HS-27A (cell line): ENCODE measurements at places on chromosomes 16 and 17.

DNA sequence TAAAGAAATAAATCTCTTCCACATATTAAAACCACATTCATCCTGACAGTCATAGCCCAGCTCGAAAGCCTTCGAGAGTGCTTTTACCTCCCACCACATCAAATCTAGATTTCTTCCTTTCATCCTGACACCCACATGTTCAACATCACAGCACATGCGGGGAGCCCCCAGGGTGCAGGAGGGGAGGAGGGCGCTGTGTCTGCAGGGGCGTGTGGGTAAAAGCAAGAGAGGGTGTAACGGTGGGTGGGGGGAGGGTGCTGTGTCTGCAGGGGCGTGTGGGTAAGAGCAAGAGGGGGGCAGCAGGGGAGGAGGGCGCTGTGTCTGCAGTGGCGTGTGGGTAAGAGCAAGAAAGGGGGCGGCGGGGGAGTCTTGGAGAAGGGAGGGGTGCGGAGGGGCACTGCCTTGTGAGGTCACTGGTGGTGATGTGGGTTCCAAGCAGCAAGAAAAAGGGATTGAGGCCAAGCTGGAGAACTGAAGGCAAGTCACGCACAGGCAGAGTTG lies 34.7 kb downstream of the ADCY9 start:
- DNase-seq = no peak

DNA sequence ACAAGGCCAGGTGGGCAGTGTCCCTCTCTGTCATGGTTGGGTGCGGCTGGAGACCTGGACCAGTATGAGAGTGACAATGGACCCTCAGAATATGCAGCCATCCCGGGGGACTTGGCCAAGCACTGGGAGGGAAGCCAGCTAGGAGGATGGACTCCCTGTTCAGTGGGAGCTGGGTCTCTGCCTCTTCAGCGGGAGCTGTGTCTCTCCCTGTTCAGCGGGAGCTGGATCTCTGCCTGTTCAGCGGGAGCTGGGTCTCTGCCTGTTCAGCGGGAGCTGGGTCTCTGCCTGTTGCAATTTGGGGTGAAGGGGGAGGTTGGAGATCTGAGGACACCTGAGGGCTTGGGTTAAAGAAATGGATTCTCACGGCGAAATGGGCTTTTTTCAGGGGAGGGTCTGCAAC lies 3.8 kb upstream of the PRSS33 start:
- no peak for DNase-seq

- DNase-seq = no peak
These were observed 190.3 kb upstream of the ANKFN1 start for GRCh38 chr17:55962951-55963401.

DNA sequence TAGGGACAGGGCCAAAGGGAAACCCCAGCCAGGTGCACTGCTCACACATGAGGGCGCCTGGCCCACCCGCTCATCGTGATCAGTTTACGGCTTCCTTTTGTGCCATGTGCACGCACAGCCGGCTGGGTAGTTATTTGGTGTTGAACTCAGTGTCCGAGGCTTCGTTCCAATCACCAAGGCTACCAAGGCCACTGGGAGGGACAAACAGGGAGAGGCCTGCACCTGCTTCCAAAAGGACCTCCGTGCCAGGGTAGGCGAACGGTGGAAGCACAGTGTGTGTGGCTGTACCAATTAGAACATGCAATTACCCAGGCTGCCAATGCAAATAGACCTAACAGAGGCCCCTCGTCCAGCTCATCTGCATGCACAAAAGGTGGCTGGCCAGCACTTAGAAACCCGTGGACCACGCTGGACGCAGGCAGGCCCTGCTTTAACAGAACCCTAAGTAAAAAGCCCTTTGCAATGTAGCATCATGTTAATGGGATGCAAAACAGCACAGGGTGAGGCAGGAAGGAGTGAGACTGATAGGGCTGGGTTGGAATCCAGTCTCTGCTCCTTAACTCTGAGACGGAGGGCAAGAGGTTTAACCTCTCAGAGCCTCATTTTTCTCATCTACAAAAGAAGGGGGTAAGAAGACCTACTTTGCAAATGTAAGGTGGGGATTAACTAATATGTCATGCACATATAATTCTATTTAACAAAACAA lies 204.0 kb downstream of the XYLT1 start:
- DNase-seq = no peak

DNA sequence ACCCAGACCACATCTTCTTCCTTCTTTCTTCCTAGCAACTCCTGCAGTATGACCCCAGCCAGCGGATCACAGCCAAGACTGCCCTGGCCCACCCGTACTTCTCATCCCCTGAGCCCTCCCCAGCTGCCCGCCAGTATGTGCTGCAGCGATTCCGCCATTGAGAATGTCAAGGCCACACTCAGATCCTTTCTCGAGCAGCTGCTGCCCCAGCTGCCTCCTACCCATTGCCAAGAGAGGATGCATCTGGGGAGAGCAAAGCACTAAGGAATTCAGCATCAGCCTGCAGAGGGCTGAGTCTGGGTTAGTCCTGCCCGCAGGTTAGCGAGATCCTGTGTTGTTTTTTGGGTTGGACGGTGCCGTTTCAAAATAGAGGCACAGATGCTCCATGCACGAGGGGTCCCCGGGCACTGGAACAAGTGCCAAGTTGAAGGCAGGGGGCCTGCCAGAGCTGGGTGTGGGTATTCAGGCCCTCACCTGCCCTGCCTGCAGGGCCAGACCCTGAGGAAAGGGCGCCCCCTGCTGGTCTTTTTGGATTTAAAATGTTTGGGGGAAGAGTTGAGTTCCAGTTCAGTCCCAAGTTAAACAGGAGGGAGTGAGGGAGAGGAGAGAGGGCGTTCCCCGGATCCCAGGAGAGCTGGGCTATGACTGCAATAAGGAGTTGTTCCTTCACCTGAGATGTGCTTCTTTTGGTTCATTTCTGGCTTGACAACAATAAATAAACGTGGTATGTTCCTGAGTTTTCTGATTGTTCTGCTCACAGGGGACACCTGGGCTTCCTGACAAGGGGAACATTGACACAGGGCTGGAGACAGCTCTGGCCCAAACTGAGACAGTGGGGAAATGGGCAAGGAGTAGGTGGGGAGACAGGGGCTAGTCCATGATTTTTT lies 4.9 kb downstream of the CDK3 start:
- no peak for DNase-seq

DNA sequence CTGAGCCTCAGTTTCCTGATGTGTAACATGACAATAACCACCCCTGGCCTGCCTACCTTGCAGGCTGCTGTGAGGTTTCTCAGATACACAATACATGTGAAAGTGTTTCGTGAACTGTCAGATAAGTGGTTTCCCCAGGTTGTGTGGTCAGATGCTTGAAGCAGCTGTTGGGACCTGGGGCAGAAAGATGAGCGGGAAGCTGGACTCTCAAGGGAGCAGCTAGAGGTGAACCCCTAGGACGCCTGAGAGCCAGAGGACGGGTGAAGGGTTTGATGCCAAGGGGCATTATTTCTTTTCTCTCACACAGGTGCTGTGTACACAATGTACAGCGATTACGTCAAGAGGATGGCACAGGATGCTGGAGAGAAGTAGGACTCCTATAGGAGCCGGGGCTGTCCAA lies 2.3 kb downstream of the HIGD1B start:
- no peak for DNase-seq

GRCh38 chr16:6576606-6577005 lies 756.0 kb upstream of the RBFOX1 start:
- no peak for DNase-seq

DNA sequence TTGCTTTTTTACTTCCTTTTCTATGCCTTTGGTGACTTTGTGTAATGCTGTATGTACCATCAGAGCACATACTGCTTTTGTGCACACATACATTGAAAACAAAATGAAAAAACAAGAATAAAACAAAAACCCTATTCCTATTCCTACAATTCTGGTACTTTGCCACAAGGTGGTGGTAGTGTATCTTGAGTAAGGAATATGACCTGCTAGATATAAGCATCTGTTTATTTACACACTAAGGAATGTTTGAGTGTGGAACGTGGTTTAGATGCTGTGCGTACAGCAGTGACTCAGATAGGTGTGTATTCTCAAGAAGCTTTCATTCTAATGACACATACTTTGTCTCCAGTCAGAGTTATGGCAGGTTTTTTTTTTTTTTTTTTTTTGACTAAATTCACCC lies 606.2 kb downstream of the WWOX start:
- DNase-seq = no peak

- DNase-seq = no peak
These were observed 288.6 kb downstream of the SNX29 start for GRCh38 chr16:12265108-12265507.

- DNase-seq = no peak
These were observed 44.3 kb downstream of the ERN1 start for GRCh38 chr17:64085650-64086005.

DNA sequence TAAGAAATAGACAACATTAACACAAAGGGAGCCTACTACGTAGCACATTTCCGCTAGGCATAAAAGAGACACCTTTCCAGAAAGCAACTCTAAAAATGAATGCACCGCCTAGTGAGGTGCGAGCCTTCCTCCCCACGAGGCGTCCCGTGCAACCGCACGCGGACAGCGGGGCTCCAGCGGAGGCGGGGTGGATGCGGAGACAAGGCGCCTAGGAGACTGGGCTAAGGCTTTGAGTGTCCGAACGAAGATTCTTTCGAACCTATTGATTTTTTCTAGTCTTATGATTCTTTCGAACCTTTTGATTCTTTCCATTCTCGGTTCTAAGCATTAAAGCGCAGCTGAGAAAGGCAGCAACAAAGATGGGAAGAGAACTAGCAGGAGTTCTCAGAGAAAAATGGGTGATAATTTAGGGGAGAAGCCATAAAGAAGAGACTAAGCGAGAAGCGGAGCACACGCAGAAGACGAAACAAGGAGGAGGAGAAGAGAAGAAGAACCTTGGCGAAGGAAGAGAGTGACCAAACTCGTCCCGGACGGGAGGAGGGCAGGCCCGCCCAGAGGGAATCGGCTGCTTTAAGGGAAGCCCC lies 394 bp upstream of the CPD start:
- no peak for DNase-seq

- no peak for DNase-seq
These were observed 368.4 kb upstream of the CDH11 start for GRCh38 chr16:65490286-65490685.

DNA sequence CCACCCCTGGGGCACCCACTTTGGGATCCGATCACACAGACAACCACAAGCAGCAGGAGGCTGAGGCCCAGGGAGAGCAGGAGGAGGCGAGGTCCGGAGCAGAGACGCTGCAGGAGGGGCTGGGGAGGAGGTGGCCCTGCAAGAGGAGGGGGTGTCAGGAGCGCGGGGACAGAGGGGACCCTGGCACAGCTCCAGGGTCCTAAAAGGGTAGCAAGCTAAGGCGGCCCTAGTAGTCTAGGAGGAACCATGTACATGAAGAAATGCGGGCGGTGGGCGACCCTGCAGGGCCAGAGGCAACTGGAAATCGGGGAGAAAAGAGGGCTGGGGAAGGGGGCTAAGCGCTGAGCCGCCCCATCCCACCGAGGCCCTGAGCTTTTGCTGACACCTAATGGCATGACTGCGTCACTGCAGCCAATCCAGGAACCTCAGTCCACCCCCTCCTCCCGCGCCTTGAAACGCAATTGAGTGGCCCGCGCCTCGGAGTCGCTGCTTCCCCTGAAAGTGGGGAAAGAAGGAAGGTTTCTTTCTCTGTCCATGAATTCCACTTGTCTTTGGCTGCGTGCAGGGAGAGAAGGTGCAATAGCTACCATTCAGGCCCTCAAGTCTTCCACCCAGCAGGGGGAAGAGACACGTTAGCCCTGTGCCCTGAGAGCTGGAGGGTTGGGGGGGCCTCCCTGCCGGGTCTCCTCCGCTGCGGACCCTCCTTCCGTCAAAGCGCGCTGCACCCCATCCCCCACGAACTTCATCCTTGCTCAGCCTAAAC lies 1.8 kb downstream of the ASGR1 start:
- DNase-seq = no peak

GRCh38 chr16:84718-85406 lies 6.8 kb downstream of the MPG start:
- DNase-seq = no peak

DNA sequence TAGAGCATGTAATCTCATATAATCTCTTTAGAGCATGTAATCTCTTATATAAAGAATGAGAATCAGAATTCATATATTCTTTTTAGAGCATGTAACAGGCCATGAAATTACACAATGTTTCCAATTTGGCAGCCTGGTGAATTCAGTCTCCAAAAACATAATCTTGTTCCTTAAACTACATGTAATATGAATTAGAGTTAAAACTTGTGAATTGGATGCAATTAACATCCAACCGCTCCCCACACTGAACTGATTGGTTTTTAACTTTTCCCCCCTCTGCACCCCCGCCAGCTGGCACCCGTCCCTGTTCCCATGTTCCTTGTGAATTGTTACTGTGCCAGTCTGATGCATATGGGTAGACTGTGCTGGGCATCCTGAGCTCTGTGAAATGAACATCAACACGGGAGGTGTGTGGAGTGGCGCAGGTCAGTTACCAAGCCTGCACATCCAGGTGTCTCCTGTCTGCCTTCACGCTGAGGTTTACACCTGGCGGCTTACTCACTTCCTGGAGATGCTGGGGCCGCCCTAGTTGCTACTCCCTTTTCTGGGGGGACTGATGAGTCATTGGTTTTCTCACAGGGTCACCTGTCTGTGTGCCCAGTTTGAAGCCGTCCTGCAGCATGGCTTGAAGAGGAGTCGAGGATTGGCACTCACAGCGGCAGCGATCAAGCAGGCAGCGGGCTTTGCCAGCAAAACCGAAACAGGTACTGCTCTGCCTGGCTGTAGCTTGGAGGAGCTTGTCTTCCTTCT lies 50.4 kb downstream of the SNX29 start:
- DNase-seq = no peak

GRCh38 chr17:5705081-5705875 lies 121.0 kb upstream of the NLRP1 start:
- no peak for DNase-seq

DNA sequence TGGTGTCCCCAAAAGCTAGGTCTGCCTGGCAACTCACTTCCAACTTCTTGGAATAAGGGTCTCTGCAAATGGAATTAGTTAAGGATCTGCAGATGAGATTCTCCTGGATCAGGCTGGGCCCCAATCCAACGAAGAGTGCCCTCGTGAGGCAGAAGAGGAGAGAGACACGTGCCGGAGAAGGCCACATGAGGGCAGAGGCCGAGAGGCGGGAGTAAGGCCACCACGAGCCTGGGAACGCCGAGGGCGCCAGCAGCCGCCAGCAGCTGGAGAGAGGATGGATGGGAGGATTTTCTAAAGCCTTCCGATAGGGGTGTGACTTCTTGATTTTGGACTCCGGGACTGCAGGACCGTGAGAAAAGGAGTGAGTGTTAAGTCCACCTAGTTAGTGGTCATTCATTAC lies 76.3 kb downstream of the JPH3 start:
- no peak for DNase-seq

DNA sequence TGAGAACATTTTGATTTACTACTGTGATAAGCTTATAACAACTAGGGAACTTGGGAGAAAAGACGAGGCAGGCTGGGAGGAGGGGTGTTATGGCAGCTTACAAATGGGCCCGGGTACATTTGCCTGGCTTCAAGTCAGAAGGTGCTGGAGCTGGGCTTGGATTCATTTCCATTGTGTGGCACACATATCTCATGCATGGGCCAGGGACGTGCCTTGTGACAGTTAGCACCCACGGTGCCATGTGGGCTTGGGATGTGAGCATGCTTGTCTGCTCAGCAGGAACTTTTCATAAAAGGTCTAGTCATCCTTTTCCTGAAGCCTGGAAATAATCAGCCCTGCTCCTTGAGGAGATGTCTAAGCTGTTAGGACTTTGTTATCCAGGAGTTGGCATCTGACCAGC lies 572.2 kb downstream of the CDH13 start:
- DNase-seq = no peak
